ENCODE measurements at places on chromosomes 3 and 15.

GRCh38 chr15:23773093-23773492 lies 86.0 kb upstream of the NDN start:
- no peak for DNase-seq

DNA sequence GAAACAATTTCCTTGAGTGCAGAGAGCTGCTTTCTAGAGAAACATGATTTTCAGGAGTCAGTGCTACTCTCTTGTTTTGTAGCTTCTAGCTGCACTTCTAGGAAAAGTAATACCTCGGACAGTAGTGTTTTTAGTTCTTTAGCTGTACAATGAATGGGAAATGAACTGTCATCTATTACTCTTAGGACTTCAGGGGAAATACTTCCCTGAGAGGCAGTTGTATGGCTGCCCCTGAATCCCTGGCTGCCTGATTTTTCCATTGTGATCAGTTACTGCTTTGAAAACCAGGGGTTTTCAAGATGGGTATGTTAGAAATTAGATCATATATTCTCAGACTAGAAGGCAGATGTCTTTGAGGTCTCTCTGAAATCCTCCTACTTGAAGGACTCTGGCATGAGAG lies 200.3 kb upstream of the SEMA6D start:
- no peak for DNase-seq

- DNase-seq = no peak
These were observed 146.2 kb upstream of the DPH6 start for GRCh38 chr15:35691891-35692867.

GRCh38 chr3:97948351-97949109 lies 23.7 kb downstream of the RIOX2 start:
- DNase-seq = no peak

GRCh38 chr3:160213191-160213590 lies 12.0 kb upstream of the C3orf80 start:
- no peak for DNase-seq

DNA sequence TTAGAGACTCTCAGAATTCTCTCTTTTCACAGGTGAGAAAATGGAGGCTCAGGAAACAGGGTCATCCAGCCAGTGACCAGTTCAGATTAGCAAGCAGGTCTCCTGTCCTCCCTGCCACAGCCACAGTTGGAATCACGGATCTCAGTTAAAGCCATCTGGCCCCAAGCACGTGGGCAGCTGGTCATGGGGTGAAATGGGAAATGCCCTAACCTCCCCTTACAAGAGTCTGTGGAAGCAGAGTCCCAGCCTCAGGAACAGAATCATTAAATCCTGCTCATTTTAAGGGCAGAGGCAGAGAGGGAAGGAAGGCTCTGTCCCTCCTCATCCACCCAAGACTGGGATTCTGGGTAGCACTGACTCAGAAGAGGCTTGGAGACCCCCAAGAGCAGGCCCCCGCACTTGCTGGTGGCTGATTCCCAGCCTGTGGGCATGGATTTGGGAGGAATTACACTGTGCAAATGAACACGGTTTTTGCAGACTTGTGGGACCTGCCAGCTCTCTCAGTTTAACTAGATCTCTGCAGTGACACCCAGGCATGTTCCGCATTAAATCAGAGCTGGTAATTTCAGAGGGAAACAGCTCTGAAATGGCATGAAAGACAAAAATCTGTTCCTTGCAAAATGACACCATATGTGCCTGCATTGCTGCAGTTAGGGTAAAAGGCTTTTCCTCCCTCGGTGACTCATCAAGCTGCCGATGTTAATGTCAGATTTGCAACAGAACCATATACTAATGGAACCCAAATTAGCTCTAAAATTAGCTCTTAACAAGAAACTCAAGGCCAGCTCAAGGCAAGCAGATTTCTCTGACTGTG lies 89.0 kb downstream of the BDH1 start:
- DNase-seq = no peak

DNA sequence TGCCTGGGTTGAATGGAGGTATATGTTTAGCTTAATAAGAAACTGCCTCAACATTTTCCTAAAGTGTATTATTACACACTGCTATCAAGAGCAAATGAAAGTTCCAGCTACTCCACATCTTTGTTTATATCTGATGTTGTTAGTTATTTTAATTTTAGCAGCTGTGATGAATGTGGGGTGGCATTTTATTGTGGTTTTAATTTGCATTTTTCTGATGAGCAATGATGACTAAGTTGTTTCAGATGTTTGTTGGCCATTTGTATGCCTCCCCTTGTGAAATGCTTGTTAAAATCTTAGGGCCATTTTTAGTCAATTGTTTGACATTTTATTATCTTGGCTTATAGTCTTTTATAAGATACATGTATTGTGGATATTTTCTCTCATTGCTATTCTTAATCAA lies 260.4 kb upstream of the SLCO3A1 start:
- no peak for DNase-seq

- DNase-seq = no peak
These were observed 25.2 kb downstream of the GAP43 start for GRCh38 chr3:115648559-115648958.

- no peak for DNase-seq
These were observed 47.0 kb upstream of the SCAANT1 start for GRCh38 chr3:63959146-63959545.

DNA sequence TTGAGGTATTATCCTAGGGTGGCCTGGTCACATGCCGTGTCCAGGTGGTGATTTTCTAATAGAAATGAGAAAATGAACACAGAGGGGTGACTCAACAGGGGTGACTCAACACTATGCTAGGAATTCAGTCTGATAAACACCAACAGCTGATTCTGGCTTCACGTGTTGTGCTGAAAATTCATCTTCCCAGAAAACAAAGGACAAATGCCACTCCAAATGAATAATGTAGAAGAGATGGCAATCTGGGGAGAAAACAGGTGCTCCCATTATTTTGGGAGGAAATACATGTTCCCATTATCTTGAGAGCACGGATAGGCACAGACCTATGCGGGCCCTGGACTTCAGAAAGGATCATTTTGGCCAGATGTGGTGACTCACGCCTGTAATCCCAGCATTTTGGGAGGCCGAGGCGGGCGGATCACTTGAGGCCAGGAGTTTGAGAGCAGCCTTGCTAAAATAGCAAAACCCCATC lies 101.2 kb upstream of the MEX3B start:
- no peak for DNase-seq

GRCh38 chr3:132543011-132543739 lies 53.9 kb upstream of the ACKR4 start:
- peak; percentile 71 for DNase-seq

DNA sequence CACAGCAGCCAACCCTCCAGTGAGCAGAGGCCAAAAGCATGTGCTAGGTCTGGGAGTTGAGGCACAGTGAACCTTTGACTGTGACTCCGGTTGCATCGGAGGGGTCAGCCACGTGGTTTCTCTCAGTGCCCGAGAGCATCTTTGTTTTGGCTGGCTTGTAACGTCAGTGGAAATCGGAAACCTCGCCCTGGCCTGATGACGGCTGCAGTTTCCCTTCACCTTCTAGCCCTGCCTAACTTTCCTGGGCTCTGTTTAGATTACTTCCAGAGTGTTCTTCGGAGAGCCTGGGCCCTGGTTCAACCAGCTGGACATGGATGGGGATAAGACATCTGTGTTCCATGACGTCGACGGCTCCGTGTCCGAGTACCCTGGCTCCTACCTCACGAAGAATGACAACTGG lies 56.6 kb downstream of the MESD start:
- DNase-seq = no peak

- no peak for DNase-seq
These were observed 43.6 kb upstream of the KY start for GRCh38 chr3:134694466-134694865.

GRCh38 chr3:46845397-46845859 lies 17.8 kb downstream of the MYL3 start:
- peak; percentile 28 for DNase-seq

DNA sequence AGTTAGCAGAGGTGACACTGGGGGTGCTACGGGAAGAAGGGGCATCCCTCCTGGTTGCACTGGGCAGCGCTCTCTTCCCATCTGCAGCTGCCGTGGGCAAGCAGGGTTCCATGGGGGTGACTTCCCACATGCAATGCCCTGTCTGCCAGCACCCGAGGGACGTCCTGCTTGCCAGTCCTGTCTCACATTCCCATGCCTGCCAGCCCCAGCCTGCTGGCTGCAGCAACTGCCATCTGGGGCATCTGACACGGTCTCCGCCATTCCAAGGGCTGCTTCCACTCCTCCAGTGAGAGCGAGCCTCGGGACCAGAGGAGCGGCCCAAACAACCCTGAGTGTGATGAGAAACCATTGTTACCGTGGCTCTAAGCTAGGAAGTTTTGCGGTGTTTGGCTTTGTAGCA lies 45.4 kb upstream of the RPL32 start:
- DNase-seq = no peak

DNA sequence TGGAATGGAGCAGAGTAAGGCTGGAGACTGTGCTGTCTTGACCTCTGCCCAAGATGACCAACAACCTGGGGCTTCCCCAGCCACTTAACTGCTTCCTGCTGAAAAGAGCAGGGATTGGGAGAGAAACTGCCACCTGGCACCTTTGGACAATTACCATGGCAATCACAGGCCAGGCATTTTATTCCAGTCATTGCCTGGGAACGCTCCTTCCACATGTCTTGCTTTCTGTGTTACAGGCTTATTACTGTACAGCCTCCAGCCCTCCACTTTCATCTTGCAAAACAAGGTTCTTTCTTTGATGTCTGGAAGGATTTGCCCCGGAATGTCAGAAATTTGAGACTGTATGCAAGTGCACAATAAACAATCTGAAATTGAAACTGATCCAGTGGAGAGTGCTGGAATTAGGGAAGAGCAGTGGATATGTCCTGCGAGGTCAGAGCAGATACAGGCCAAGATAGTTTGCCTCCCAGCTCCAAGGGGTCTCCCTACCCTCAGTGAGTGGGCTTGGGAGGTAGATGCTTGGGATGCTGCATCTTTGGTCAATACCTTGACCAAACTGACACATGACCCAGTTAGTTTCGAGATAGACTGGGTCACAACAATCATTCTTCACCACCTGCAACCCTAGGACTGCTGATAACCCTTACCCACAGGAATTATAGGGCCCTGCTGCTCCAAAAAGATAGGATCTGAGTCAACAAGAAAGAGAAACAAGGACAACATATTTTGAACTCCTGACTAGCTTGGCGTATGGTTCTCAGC lies 2.7 kb downstream of the PPP1R14D start:
- DNase-seq = no peak

GRCh38 chr3:179865861-179866505 lies 170.8 kb downstream of the PEX5L start:
- DNase-seq = no peak

DNA sequence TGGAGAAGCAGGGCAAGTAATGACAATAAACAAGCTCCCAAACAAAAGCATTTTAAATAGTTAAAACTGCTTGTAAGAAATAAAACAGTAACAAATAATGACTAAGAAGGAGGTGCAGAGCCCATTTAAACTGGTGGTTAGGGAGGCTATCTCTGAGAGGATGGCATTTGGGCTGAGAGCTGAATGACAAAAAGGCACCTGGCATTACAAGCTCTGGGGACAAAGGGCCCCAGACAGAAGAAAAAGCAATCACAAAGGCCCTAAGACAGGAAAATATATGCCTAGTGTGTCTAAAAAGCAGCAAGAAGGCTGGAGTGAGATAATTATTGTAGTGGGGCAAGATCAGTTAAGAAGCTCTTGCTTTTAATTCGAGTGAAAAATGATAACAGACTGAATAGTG lies 9.6 kb downstream of the TMEM39A start:
- no peak for DNase-seq

DNA sequence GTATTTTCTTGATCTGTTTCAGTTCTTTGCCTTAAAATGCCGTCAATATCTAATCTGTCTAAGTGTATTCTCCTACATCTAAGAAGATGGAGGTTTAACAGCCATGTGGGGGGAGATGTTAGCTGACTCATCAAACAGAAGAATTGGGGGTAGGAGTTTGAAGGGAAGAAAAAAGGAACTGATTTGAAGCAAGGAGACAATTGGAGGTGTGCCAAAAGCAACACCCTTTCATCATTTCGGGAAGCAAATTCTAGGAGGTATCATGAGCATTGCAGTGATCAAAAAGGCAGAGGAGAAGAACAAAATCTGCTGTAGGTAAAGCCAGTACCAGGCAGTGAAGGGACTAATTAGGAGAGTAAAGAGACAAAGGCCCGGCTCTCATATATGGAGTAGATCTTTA lies 337.3 kb upstream of the TBC1D5 start:
- peak; percentile 79 for DNase-seq

DNA sequence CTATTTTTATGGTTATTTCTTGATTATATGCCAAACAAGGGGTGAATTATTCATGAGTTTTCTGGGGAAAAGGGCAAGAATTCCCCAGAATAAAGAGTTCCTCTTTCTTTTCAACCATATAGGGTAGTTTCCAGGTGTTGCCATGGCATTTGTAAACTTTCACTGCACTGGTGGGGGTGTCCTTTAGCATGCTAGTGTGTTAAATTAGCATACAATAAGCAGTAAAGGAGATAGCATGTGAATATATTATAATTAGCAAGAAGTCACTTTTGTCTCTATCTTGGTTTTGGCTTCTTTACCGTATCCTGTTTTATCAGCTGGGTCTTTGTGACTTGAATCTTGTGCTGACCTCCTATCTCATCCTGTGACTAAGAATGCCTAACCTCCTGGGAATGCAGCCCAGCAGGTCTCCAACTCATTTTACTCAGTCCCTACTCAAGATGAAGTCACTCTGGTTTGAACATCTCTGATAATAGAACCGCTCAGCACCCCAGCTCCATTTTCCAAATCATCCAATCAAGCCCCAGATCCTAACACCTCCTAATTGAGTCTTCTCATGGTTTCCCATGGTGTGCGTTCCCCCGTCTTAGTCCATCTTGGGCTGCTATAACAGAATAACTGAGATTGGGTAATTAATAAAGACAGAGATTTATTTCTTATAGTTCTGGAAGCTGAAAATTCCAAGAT lies 3.4 kb upstream of the SELENOT start:
- DNase-seq = no peak

DNA sequence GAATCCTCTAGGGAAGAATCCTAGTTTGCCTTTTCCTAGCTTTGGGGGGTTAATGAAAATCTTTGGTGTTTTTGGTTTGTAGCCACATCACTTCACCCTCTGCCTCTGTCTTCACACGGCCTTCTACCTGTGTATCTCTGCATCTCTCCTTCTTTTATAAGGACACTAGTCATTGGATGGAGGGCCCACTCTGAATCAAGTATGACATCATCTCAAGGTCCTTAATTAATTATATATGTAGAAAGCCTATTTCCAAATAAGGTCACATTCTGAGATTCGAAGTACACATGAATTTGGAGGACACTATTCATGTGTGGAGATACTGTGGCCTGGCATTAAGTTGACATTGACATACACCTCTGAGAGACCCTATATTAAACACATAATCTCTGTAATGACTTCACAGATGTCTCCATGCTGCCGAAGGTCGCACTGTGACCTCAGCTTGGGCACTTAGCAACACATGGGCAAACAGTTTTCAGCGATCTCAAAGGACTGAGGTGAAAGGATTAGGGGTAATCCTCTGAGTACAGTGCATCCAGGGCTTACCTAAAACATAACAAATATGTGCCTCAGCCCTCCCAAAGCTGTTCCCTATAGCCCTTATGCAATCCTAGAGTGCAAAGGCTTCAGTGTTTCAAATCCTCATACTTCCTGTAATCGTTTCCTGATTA lies 446.0 kb downstream of the FGF12 start:
- DNase-seq = no peak

DNA sequence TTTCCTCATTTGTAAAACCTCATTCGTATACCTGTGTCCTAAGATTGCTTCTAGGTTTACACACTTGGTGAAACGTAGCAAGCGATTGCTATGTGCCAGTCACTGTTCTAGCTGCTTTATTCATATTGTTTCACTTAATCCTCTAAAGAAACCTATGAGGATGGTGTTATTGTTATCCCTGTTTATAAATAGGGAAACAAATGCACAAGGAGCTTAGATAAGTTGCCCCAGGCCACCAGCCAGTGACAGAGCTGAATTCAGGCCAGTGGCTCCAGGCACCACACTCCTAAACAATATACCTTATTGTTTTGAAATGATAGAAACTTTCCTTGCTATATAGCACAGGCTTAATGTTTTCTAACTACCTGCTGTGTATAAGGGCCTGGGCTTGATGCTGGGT lies 44.0 kb downstream of the LPP start:
- no peak for DNase-seq

All from AML-193 (cell line).